ENCODE measurements at places on chromosomes 5 and 9.

DNA sequence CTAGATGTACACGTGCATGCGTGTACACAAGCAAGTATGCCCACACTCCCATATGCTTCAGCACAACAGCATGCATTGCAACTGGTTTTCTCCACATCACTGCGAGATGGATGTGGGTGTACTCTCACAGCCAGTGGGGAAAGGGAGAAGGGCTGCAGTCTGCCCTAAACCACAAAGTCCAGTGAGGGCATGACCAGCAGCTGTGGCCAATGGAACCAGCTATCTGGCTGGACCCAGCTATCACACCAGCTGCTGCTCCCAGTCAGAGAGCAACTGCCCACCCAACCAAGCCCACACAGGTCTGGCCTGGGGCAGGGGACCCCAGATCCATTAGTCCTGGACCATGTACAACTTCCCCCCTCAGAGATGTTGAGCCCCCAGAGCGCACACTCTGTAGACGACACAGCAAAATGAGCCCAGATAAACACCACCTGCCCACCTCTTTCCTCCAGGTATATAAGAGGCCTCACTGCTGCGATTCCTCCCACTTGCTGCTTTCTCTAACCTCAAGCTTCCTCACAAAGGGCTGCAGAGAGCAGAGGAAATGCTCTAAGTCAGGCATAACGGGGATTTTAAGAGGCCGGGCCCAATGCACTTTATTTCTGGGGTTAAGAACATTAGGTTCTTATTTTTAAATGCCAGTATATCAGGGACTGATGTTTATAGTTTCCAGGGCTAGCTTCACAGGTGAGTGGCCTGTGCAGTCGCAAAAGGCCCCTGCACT is 39.0 kb downstream of the SHB start:
- DNase-seq = no peak

DNA sequence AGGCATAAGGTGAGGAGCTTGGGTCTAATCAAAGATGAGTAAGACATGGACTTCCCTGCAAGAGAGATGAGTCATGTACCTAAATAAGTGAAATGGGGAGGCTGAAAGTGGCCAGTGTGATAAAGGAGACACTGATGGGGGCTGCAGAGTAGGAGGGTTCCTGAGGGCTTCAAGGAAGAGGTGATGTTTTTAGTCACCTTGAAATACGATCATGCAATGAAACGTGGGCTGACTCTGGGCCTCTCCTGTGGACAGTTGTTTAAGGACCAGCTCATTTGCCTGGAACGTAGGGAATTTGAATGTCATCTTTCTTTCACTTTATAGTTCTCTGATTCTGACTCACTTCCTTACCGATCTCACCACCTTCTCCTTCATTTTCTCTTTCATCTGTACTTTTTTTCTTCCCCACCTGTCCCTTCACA is 49.6 kb upstream of the CPLX2 start:
- peak; percentile 61 for DNase-seq

DNA sequence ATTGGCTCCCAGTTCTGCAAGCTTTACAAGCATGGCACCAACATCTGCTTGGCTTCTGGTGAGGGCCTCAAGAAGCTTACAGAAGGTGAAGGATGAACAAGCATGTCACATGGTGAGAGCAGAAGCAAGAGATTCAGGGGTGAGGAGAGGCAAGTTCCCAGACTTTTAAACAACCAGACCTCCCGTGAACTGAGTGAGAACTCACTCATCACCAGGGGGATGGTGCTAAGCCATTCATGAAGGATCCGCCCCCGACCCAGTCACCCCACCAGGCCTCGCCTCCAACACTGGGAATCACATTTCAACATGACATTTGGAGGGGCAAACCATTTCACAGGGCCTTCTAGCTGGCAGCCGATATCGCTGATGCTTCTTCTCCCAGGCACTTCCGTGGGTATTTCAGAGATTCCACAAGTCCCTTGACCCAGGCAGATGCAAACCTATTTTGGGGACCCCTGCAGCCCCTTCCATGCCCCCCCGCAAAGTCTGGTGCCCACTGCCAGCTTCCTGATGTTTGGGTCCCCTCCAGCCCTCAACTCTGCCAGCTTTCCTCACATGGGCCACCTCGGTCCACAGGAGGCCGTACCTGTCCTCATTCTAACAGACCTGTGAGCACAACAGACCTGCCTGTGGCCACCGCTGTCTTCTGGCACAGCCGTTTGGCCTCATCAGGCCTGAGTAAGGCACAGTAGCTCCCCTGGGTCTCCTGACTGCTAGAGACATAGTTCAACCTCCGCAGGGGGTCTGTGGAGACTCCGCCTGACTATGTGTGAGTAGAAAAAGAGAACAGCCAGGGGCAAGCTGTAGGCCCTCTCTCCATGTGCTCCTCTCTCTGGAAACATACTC is 60.7 kb upstream of the ANGPTL2 start:
- DNase-seq = no peak

GRCh38 chr9:982394-983230 is 6.2 kb downstream of the DMRT3 start:
- no peak for DNase-seq

GRCh38 chr5:158840193-158840592 is 259.5 kb downstream of the EBF1 start:
- DNase-seq = no peak

DNA sequence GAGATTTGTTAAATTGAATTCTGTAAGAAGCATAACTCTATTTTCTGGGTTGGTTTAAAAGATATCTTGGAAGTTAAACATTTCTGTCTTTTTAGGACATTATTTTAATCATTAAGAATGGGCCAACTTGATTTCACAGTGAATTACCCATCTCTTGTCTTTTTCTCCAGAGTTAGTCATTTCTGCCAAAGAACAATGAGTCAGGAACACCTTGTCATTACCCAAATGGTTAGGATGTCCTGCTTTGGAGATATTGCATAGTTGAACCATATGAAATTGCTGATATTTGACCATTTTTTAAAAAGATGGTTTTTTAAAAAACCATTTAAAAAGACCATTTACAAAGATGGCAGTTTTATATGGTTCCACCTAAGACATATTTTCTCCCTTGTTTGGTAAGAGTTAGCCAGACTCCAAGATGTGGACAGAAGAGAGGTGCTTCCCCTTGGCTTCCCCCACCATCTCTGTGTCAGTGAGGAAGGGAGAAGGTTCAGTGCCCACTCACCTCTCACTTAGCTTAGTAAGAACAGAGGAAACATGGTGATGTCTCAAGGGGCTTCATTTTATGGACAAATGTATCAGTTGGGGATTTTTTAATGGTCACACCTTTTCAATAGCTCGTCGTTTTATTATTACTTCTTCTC is 103.0 kb downstream of the PCSK1 start:
- DNase-seq = no peak

DNA sequence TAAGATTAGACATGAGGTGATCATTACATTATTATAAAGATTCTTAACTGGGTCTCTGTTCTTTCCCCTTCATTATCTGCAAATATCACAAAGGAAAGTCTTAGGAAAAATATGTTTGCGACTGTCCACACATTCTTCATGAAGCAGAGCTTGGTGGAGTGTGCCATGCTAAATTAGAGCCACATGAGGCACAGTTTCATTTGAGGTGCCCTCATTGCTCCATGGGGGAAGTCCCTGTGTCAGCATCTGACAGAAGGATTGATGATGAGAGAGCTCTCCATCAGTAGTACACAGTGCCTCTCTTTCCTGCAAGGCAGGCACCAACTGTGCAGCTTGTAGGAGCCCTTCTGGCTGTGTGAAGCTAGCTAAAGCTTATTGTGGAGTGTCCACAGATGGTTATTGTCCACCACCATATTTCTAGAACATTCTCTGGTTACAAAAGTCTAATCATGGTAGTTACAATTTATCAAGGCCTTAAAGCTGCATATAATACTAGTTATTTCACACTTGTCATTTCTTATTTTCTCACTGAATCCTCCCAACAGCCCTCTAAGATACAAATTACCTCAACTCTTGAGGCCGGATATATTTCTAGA is 63.9 kb downstream of the C9orf152 start:
- DNase-seq = no peak

DNA sequence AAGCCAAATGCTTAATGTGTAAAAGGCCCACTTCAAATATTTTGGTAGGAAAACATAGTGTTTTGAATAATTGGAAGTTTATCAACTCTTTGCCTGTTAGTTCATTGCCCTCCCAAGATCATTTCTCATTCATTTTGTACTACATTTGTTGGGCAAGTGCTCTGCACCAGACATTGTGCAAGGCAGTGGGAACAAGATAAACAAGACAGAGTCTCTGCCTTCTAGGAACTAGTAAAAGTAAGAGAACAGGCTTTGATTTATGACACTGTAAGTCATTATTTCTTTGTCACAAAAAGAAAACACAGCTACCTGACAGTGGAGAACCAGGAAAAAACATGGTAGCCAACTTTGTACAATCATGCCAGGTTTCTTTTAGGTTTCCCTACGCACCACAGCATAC is 63.7 kb upstream of the PAM start:
- DNase-seq = no peak

GRCh38 chr9:36399980-36400331 is at the start of gene RNF38:
TSS of gene RNF38 (minus strand) at chr9:36400269. CDS start at chr9:36400108, 161 bp downstream.
- DNase-seq = no peak

DNA sequence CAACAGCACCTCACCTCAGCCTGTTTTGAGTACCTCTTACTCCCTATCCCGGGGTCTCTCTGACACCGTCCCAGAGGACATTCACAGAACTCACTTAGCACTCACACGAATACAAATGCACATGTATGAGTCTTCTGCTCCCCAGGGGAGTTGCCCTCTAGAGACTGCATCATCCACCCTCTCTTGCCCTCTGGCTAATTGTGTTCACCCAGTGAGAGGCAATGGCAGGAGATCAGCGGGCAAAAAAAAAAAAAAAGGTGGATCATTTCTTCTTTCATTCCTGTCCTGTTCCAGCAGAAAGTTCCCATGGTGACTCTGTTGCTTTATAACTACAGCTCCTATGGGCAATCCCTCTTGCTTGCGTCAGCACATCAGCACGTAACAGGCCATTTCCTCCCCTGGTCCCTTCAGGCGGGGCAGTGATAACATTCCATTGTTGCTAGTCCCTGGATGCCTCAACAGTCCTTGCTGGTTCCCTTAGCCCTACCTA is 23.5 kb upstream of the SNX2 start:
- DNase-seq = no peak

DNA sequence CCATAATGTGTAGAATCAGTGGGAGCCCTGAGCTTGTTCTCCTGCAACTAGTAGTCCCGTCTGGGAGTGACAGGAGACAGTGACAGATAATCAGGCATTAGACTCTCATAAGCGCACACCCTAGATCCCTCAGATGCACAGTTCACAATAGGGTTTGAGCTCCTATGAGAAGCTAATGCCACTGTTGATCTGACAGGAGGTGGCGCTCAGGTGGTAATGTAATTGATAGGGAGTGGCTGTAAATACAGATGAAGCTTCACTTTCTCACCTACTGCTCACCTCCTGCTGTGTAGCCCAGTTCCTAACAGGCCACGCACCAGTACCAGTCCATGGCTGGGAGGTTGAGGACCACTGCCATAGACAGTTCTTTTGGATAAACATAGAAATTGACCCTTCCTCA is 188.7 kb downstream of the ROR2 start:
- no peak for DNase-seq

DNA sequence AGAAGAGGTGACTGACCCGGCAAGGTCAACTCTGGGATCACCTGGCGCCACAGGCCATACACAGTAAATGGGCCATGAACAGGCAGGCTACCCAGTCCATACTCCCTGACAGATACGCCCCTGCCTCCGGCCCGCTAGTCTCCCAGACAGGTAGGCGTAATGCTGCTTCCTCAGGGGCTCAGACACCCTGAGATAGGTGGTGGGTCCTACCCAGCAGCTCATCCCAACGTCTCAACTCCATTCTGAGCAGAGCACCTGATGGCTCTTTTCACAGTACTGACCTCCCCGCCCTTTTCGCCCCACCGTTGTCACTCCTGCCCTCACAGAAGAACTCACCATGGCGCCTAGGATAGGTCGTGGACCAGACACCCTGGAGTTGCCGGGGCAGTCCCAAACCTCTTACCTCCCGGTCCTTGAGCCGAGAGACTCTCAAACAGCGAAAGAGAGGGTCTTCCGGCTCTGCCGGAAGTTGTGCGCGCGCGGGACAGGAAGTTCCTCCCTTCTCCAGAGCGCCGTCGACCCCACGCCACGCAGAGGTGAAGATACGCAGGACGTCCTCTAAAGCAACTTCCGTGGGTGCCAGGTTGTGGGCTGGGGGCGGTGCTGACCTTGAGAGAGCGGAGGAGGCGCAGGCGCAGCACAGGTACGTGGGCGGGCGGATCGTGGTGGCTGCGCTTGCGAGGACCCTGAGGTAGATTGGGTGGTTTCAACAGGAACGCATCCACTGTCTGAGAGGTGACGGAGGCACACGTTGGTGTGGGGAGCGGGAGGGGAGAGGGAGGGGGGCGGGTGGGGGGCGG is at the start of gene TMEM161B:
TMEM161B (minus strand) TSS at position 461 of the 800 bp plus-strand sequence; CDS start at position 339, 122 bp downstream.
- DNase-seq = peak; percentile 93

- no peak for DNase-seq
Measured at GRCh38 chr9:105957830-105958229, 263.5 kb downstream of the TMEM38B start.

- DNase-seq = no peak
Measured at GRCh38 chr9:35603506-35603985, 1.5 kb upstream of the TESK1 start.

DNA sequence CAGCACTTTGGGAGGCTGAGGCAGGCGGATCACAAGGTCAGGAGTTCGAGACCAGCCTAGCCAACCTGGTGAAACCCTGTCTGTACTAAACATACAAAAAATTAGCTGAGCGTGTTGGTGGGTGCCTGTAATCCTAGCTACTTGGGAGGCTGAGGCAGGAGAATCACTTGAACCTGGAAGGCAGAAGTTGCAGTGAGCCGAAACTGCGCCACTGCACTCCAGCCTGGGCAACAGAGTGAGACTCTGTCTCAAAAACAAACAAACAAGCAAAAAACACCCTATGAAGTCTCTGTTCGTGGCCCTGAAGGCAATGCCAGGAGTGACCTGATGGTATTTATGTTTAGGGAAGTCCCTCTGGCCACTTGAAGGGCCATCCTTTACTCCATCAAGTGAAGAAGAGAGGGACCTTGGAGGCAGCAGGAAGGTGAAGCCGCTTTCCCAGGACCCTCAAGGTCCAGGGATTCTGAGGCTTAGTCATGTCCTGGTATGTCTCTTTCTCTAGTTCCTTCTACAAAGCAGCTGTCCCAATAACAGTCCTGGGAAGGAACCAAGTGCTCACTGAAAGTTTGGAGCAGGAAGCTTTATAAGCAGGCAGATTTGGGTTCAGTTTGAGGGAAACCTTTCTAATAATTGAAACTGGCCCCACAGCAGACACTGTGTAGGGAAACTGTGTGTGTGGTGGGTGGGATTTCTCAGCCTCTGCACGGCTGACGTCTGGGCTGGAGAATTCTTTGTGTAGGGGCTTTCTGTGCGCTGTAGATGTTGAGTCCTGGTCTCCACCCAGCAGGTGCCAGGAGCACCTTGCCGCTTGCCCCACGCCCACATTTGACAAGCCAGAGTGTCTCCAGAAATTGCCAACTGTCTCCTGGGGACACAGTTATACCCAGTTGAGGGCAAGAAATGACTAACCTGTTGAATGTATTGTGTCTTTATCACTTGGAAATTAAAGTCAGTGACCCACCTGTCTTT is 12.5 kb downstream of the PHF2 start:
- DNase-seq = peak; percentile 35
